ENCODE measurements at places on chromosomes 6 and 20. TPM values are rescaled to one million over a fixed set of nuclear protein-coding genes. Genes with fewer than 3 reads are reported as not detected.

DNA sequence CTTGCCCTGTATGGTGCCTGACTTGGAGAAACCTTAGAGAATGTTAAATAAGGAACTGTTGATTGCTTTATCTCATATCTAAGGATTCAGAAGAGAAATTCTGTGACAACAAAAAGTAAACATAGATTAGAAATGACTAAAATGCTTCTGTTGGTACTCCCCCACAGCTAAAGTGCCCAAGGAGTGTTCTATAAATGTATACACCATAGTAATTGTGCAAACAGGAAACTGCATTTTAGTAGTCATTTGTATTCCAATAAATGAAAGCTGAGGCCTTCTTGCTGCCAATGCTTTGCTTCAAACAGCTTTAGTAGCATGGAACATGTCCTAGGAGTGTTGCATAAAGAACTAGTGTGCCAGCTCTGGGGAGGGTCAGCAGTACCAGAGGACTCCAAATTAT, 343.7 kb upstream of the IRAK1BP1 start:
- DNase-seq = no peak

DNA sequence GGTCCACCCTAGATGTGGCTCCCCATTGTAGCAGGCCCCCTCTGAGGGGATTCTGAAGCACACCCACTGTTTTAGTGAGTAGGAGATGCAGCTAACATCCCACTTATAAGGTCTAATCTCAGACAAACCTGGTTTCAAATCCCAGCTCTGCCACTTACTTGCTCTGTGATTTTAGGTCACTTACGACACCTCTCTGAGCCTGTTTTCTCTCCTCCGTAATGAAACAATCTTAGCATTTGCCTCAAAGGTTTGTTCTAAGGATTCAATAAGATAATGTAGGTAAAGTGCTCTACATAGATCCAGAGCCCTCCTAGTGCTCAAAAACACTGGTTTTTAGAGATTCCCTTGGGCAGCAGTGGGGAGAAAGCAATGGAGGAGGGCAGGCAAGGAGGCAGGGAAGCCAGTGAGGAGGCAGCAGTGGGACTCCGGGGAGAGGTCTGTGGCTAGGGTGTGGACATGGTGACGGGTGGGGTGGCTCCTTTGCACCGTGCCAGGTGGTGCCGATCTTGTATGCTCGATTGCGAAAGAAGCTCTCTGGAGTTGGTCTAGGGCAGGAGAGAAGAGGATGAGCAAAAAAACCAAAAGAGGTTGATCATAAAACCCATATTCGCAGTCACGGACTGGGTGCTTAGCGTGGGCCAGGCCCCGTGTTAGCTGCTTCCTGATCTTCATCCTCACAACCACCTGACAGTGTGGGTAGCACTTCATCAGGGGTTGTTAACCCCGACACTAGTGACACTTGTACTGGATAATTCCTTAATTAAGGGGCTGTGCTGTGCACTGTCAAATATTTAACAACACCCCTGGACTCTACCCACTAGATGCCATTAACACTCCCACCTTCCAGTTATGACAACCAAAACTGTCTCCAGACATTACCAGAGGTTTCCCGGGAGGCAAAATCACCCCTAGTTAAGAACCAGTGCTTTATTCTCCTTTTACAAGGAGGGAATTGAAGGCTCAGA, 16.8 kb upstream of the PTGIS start:
- no peak for DNase-seq

DNA sequence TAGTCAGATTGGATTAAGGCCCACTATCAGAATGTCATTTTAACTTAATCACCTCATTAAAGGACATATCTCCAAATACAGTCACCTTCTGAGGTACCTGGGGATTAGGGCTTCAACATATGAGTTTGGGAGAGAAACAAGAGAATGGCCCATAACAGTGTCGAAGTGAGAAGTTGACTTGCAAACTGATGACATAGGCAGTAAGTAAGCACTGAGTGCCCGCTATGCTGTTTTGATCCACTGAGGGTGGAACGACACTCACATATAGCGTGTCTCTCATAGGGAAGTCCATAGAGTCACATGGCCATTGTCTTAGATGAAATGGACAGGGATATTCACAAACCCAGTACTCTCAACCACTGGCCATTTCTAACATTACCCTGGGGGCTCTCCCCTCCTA, 264.2 kb downstream of the SAMD5 start:
- no peak for DNase-seq

Gene TSHZ2
- total RNA-seq = 8.1 TPM

Gene TTLL9
- total RNA-seq = not detected

Gene SAMD10
- 11.3 TPM for total RNA-seq

DNA sequence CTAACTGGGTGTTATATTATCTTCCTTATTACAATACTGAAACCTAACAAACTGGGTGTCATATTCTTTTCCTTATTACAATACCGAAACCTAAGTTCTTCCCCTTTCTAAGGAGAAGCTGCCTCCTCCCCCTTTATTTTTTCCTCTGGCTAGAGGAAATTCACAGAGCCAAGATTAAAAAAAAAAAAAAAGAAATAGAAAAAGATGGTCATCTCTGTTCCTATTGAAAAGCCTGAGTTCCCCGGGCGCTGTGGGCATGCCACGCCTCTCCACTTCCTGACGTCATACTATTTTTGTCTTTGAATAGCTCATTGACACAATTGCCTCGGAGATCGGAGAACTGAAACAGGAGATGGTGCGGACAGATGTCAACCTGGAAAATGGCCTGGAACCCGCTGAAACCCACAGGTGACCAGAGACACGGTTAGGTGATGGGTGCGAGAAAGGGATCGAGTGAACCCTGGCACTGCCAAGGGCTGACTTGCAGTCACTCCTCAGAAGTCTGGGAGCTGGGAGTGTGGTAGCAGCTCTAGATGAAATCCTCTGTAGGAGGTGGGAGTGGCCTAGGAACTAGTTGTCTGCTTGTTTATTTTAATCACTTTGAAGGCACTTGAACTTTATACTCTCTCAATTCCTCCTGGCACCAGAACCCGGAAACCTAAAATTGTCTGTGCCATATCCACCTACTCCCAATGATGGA, 82.2 kb upstream of the NAA20 start:
- peak; percentile 83 for DNase-seq

DNA sequence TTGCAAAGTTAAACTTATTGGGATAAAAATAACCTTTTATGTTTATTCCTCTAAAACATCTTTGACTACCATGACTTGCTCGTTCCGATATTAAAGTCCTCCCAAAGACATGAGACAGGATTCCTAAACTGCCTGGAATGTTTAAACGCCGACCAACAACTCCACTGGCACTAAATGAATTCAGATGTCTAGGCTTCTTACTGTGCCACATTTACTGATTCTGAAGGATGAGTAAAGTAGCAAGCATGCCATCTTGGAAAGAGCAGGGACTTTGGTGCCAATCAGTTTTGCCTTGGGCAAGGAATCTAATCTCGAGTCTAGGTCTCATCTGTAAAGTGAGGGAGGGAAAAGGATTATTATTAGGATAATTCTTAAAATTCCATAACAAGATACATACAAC, 25.3 kb downstream of the MBOAT1 start:
- DNase-seq = no peak

Gene CNR1
- 6.6 TPM for total RNA-seq

Gene PGC
- total RNA-seq = not detected
